ENCODE measurements at places on chromosomes 7 and 10.

DNA sequence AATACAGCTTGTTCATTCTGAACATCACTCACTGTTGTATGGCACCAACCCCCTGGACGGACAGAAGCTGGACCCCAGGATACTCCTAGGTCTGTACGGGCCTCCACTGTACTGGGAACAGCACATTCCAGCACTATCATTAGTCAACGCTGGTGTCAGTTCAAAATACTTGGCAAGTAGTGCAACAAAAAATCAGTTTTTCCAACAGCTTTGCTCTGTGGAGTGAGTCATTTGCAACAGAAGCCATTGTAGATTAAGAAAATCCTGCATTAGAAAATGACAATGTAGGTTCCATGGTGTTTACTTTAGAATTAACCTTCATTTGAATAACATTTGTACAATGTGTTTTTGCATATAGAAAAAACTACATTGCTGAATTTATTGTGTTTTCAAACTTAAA is 266.6 kb downstream of the HDAC9 start:
- no peak for DNase-seq

- no peak for DNase-seq
These were observed 82.9 kb upstream of the PDCD4 start for GRCh38 chr10:110788620-110789385.

GRCh38 chr7:26507108-26507987 is 215.7 kb downstream of the SNX10 start:
- no peak for DNase-seq

DNA sequence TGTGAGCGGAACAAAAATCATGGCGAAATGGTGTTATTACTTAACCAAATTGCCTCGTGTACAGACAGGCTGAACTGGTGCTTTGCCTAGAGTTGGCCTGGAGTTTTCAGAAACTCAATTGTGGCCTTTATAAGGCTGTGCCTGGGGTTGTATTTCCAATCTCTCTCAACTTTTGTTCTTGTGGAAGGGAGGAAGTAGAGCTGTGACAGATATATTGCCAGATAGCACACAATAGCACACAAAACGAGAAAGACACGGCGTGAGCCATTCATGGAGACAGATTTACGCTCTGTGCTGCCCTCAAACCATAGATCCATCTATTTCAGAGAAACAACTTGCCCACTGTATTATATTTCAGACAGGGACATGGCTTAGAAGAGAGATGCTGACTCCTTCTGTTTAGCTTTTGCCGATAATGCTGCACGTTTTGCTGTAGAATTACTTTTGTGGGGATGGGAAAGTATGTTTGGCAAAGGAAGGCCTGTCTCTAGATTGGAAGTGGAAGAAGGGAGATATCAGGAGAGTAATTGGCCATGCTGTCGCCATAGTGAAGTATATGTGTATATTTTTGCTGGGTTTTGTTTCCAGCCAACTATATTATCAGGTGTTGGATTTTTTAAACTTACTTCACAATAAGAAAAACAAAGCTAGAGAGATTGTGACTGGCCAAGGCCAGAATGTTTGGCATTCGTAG is 80.4 kb downstream of the AUTS2 start:
- no peak for DNase-seq

GRCh38 chr10:30911303-30911863 is 120.3 kb downstream of the ZNF438 start:
- no peak for DNase-seq

GRCh38 chr7:43649755-43650274 is 66.9 kb downstream of the STK17A start:
- peak; percentile 39 for DNase-seq

DNA sequence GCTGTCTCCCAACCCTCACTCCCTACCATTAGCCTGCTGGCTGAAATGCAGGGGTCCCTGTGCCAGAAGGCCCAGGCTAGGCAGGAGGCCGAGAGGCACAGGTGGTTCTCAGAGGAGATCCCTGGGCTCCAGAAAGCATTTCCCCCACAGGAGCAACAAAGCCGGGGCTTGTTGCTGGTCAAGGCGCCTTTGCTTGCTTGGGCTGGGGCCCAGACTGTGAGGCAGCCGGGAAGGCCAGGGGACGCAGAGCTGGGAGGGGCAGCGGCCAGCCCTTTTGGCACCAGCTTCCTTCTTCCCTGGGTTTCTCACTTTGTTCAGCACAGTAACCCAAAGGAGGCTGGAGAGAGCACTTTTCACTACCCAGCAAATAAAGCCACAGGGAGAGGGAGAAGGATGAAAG is 48.6 kb downstream of the FBXW4 start:
- DNase-seq = no peak

- no peak for DNase-seq
These were observed 150.0 kb upstream of the NEBL start for GRCh38 chr10:21047096-21047495.
